Liver (tissue), 10 donors: ENCODE measurements at places on chromosomes 12 and 14. TPM values are rescaled to one million over a fixed set of nuclear protein-coding genes. Genes with fewer than 3 reads are reported as not detected.

CSRP2 gene
- 38.0 TPM for polyA plus RNA-seq

GPRC5A gene
- 0.16 TPM for polyA plus RNA-seq

GRCh38 chr12:14214495-14214894 lies 151.0 kb upstream of the ATF7IP start:
- no peaks in the 10 kb centered on the region for H3K36me3 ChIP-seq
- peaks cover 3% of the 10 kb centered on the region for H3K4me1 ChIP-seq
- no peak for DNase-seq
- no peaks in the 10 kb centered on the region for H3K27me3 ChIP-seq

- H3K4me1 ChIP-seq, result peaks cover 21% of the 10 kb centered on the region
- no peaks in the 10 kb centered on the region for H3K27me3 ChIP-seq
- H3K4me3 ChIP-seq, result no peak overlapping the region
- H3K36me3 ChIP-seq, result no peaks in the 10 kb centered on the region
These were observed 18.1 kb downstream of the MANSC1 start for GRCh38 chr12:12331896-12332295.

- H3K36me3 ChIP-seq, result no peaks in the 10 kb centered on the region
- no peak for DNase-seq
- H3K4me1 ChIP-seq, result no peaks in the 10 kb centered on the region
- H3K27me3 ChIP-seq, result no peaks in the 10 kb centered on the region
- H3K4me3 ChIP-seq, result no peak overlapping the region
- no peak overlapping the region for H3K27ac ChIP-seq
These were observed 561.2 kb upstream of the SEL1L start for GRCh38 chr14:82094829-82095345.
